ENCODE measurements at places on chromosomes 7 and 10.
A peak's percentile ranks its signal among the peaks of the same experiment; 100 is the strongest.

- no peak for DNase-seq
These were observed 12.0 kb upstream of the DHTKD1 start for GRCh38 chr10:12056748-12057147.

DNA sequence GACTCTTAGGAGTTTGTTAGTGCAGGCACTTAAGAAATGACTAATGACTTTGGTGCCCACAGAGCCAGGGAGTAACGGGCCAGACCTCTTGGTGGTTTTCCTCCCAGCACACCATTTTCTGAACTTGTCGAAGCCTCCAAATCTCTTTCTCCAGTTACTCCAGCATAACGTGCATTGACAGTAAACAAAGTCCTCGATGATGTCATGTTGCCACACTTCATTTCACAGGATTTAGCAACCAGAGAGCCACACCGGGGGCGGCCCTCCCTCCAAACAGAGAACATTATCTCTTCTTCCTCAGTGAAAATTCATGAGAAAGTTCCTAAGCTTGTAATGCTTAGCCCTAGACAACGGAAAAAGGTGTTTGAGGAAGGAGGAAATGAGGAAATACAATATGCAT lies 4.0 kb upstream of the SVOPL start:
- no peak for DNase-seq

DNA sequence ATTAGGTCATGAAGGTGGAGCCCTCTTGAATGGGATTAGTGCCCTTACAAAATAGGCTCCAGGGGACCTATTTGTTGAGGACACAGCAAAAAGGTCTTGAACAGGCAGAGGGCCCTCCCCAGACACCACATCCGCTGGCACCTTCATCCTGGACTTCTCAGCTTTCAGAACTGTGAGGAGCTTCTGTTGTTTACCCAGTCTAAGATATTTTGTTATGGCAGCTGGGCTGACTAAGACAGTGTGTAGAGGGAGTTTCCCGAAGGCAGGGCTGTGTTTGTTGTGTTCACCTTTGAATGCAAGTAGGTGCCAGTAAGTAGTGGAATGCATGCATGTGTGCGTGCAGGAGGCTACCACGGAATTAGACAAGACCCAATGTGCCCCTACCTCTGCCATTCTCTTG lies 106.7 kb downstream of the PTPRE start:
- no peak for DNase-seq

- DNase-seq: no peak
These were observed 38.7 kb upstream of the BNIP3 start for GRCh38 chr10:132020456-132020855.

DNA sequence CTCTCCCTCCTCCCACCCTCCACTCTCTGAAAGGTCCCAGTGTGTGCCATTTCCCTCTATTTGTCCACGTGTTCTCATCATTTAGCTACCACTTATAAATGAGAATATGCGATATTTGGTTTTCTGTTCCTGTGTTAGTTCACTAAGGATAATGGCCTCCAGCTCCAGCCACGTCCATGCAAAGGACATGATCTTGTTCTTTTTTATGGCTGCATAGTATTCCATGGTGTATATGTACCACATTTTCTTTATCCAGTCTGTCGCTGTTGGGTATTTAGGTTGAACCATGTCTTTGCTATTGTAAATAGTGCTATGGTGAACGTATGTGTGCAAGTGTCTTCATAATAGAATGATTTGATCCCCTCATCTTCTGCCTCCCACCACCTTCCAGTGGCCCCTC lies 183.7 kb upstream of the AUTS2 start:
- no peak for DNase-seq

- peak; percentile 78 for DNase-seq
These were observed 125.7 kb downstream of the RGS10 start for GRCh38 chr10:119416855-119417254.

- DNase-seq: no peak
These were observed 64.1 kb upstream of the RAB18 start for GRCh38 chr10:27440021-27440420.
